ENCODE measurements at places on chromosomes 4 and X. TPM values are rescaled to one million over a fixed set of nuclear protein-coding genes. Genes with fewer than 3 reads are reported as not detected.

DNA sequence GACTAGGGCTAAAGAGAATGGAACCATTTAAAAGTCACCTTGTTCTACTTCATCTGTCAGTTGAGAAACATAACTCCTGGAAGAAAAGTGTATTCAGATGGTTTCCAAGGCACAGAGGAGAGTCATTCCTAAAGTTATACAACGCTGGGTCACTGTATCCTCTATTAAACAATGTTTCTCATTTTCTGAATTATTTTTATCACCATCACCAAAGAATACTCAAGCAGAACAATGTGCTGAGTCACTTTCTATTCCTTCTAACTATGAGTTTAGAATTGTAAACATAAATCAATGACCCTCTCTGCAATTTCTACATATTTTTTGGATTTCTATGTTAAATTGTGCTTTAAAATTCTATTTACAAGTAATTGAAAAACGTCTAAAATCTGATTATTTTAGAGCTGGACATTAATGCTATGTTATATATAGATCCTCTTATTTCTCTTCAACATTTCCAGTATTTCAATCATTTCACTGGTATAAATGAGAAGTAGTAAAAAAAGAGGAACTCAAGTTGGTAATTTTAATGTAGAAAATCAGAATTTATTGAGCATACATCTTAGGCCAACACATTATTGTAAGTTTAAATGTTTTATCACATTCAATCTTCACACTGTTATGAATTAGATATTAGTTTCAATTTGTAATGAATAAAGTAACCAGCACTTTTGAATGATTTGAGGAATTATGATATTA is 7.5 kb downstream of the DTHD1 start:
- no peak for DNase-seq

GRCh38 chrX:49272421-49272820 is 2.8 kb downstream of the PPP1R3F start:
- DNase-seq, result no peak

GRCh38 chrX:1093586-1094421 is 118.6 kb downstream of the CRLF2 start:
- DNase-seq, result no peak

DNA sequence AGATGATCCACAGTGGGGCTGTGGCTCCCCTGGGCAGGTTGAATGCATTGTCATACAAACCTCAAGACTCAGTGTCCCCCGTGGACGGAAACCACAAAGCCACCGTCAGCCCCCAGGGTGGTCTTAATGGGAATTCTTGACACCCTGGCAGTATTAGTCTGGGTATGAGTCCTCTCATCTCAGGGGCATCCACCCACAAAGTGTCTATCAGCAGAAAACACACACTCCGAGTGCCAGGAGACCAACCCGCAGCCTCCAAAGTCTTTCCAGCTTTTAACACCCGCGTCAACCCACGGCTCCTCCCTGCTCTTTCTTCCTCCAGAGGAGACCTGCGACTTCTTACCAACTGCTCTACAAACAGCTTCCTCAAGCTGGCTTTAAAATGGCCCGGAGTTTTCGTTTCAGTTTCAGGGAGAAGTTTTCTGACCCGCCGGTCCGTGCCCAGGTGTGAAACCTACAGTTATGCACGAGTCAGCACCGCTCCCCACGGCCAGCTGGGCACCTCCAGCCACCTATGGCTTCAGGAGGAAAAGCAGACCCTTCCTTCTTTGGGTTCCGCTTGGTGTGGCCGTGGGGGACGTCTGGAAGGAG is 14.4 kb upstream of the ASMTL start:
- peak; percentile 48 for DNase-seq

- no peak for DNase-seq
Observed at GRCh38 chr4:104795264-104795939, 300.7 kb upstream of the CXXC4 start.

DNA sequence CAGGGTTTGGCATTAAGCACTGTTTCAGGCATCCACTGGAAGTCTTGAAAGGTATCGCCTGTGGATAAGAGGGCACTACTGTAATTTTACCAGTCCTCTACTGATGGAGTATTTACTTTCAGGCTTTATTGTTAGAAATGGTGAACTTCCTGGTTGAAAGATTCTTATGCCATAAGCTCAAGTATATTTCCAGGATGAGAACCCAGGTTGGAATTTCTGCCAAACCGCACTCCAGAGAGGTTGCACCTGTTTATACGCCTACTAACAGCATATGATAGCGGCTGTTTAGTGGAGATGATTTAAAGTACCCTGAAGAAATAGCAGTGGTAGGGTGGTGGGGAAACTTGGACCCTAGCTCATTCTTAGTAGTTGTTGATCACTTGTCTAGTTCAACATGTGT is 9.9 kb downstream of the FNIP2 start:
- DNase-seq, result no peak

DNA sequence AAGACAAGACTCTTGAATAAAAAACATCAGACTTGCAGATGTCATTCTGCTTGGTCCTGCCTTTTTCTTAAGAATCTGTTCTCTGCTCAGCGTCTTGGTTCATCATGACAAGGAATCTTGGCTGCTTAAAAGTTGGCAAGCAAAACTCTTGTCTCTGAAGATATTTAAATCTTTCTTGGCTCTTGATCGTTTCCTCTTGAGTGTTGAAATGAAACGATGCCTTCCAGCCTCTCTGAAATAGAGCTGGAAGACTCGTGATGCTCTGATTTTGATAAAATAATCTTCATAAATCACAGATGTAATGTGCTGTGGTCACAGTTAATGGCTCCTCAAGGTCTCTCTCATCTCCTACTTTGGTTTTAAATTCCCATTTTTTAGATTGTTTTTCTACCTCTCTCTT is 39.9 kb upstream of the TMEM192 start:
- DNase-seq, result no peak

DNA sequence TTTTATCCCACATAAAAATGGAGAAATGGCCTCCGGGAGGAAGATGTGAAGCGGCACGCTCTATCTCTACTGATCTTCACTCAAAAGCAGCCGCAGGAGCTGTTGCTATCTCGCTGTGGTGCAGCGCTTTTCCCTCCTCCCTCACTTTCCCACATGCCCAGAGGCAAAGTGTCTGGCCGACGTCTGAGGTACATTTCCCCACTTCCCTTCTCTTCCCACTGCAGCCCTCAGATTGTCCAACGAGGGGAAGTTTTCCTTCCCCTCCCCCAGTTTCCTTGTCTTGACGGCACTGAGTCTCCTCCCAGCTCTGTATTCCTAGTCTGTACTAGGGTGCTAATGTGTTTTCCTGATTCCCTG is 660 bp upstream of the COL25A1 start:
- DNase-seq, result peak; percentile 43

COX7B2 gene
- not detected for total RNA-seq

DNA sequence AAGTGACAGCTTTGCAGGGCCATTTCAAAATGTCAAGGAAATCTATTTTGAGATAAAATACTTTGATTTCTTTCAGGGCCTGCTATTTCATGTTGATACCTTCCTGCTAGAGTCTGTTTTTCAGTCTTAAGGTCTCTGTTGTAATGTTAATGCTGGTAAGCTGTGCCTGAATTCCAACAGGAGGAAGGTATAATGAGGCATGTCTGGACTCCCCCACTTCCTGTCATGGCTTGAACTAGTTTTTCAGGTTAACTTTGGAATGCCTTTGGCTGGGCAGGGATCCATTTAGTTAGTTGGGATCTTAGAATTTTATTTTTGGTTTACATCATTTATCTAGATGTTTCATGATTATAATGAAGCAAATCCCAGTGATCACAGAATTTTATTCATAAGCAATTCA is 279.0 kb downstream of the CFAP47 start:
- DNase-seq, result no peak

DNA sequence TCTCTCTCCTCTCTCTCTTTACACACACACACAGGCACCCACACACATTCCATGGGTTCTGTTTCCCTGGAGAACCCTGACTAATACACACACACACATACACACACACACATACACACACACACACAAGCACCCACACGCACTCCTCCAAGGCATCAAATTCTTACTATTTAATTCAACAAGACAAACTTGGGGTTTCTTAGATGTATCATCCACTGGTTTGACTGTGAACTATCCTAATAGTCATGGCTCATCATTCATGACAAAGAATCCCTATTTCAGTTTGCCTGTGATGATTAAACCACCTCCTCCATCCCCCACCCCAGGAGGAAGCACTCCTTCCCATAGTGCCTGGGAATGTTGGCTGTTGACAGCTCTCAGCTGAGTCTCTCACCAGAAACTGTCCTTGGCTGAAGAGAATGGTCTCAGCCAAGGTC is 98.2 kb downstream of the USP46 start:
- DNase-seq, result no peak

GRCh38 chrX:30259927-30260326 is 13.0 kb downstream of the MAGEB1 start:
- DNase-seq, result no peak

GRCh38 chr4:83281307-83281706 is 3.3 kb downstream of the COQ2 start:
- no peak for DNase-seq

DNA sequence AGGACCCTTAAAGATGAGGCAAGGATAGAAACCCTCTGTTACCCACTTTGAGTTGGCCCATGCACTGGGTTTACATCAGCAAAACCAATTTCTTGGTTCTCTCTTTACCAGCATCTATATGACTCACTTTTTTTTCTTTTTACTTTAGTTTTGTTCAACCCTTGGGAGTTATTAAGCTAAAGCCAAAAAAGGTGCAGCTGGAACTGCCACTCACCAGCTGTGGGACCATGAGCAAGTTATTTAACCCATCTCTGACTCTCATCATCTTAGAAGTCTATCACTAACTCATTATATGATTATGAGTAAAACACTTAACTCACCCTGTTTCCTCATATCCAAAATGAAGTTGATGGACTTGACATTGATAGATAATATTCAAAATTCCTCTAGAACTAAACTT is 53.4 kb downstream of the GABRB1 start:
- DNase-seq, result no peak

IGSF1 gene
- total RNA-seq, result not detected

DNA sequence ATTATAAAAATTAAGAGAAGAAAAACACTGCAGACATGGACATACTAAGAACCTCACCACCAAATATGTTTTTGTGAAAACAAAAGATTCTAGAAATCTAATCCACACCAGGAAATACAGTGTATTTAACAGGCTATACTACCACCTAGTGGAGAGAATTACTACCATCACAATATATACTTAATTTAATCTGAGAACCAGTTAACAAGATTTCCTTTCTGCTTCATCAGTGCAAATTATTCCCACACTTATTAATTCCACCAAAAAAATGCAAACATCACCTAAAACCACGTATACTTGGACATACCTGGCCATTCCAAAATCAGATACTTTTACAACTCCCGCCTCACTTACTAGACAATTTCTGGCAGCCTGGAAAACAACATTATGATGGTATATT is 7.0 kb upstream of the TXK start:
- no peak for DNase-seq

GRCh38 chr4:16617011-16617410 is 281.4 kb downstream of the LDB2 start:
- DNase-seq, result no peak

ZCCHC18 gene
- not detected for total RNA-seq

PDS5A gene
- total RNA-seq, result 80.2 TPM

DNA sequence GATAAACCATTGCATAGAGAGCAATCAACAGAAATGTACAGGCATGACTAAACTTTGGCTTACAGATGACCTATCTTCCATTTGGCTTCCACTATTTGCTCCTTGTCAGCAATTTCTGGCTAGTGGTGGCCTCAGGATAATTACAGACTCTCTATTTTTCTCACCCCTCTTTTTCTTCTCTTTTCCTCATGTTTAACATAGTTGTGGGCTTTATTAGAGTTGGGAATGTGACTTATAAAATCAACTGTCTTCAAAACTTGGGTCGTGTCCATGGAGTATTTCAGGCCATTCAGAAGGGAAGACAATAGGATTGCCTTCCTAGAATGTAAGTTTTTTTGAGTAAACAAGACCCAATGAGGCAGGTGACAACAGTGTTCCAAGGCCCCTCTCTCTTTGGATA is 236.2 kb downstream of the FRAS1 start:
- no peak for DNase-seq

DNA sequence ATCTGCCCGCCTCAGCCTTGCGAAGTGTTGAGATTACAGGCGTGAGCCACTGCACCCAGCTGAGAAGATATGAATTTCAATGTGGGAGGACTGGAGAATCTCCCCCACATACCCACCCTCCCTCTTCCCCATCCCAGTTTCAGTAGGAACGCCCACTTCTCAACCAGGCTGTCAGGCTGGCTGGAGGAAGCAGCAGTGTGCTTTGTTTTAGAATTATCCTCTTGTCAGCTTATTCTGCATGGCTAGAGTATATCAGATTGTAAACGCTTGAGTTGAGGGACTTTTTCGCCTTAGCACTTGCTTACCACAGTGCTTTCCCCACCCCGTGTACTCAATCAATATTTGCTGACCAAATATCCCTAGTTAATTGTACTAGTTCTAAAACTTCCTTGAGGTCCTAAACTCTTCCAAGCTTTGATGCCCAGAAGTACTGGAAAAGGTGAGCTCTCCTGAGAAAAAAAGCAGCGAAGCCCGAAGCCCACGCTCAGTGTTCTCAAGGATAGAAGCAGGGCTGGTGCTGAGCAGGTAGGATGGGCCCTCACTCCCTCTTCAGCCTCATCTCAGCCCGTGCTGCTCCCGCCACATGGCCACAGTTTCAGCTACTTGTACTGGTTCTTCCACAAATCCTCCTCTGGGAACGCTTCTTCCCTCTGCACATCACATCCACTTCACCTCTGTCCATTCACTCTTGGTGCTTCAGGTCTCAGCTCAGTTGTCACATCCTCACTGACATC is 7.3 kb upstream of the ARHGAP10 start:
- no peak for DNase-seq

- DNase-seq, result no peak
Observed at GRCh38 chr4:116088771-116089170, 975.4 kb upstream of the NDST4 start.

GRCh38 chr4:143641361-143641760 is 59.1 kb downstream of the FREM3 start:
- no peak for DNase-seq

CXCL13 gene
- 1.4 TPM for total RNA-seq

DNA sequence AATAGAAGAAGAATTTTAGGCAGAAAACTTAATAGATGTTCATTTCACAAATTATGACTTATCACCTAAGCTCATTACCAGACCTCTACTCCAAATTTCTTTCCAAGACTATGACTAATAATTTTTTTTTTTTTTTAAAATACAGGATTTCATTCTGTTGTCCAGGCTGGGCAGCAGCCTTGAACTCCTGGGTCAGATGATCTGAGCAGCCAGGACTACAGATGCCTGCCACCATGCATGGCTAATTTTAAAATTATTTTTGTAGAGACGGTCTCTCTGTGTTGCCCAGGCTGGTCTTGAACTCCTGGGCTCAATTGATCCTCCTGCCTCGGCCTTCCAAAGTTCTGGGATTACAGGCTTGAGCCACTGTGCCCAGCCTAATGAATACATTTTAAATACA is 119.2 kb downstream of the ARHGAP10 start:
- no peak for DNase-seq

Data from Peyer's patch (tissue), 4 donors.